ENCODE measurements at places on chromosomes 16 and 17.

GRCh38 chr17:77914385-77915254 is 43.9 kb upstream of the TNRC6C start:
- DNase-seq, result peak; percentile 17

GRCh38 chr17:30278032-30278431 is 13.7 kb downstream of the BLMH start:
- peak; percentile 17 for DNase-seq

- no peak for DNase-seq
Measured at GRCh38 chr16:12920739-12921138, 19.3 kb downstream of the SHISA9 start.

GRCh38 chr16:83806731-83807130 is 1.0 kb upstream of the HSBP1 start:
- no peak for DNase-seq

- DNase-seq, result no peak
Measured at GRCh38 chr17:56880571-56880970, 33.3 kb downstream of the TRIM25 start.

- DNase-seq, result no peak
Measured at GRCh38 chr16:89115216-89115861, 21.7 kb downstream of the ACSF3 start.

- DNase-seq, result no peak
Measured at GRCh38 chr16:8959921-8960787, 3.6 kb downstream of the USP7 start.

DNA sequence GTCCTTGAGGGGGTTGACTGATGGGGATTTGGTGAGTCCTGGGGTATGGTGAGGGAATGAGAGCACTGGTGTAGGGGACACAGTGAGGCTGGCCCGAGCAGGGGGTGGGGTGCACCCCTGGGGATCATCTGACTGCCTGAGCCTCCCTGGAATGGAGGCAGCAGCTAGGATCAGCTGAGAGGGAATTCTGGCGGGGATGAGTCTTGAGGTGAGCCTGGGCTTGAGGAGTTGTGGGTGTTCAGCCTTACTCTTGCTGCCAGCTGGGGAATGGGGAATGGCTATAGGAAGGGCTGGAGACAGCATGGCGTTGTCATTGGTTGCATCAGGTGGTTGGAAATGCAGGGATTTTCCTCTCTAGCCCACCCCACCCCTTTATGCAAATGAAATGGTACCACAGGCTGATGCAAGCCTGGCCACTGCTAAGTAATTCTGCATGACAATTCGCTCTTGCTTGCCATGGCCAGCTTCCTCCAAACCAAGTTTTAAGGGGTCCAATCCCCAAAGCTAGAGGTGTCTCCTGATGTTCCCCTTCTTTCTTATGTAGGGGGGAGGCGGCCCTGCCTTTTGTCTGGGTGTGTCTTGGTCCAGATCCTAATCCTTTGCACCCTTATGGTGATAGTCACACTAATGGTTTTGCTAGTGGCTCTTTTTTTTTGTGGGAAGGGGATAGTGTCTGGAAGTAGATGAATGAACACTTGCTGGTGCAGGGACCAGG is 7.5 kb downstream of the NFE2L1 start:
- peak; percentile 92 for DNase-seq

GRCh38 chr17:51035431-51035830 is 85.2 kb downstream of the SPAG9 start:
- peak; percentile 90 for DNase-seq

DNA sequence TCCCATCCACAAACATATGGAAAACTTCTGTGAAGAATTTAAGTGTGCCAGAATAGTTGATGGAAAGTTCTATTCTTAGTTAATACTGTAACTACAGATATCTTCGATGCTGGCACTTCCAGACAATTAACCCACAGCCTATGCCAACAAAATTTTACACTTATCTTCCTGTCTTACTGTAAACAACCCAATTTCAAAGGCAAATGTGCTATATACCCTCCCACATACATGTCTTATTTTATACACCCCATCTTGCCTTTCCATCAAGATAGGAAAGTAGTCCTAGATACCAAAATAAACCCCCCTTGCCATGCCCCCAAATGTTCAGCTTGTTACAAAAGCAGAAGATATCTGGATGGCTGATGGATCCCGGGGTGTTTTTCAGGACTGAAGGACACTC is 306.3 kb downstream of the SLC39A11 start:
- no peak for DNase-seq

- no peak for DNase-seq
Measured at GRCh38 chr17:6940186-6940649, 55.6 kb upstream of the ALOX12 start.

DNA sequence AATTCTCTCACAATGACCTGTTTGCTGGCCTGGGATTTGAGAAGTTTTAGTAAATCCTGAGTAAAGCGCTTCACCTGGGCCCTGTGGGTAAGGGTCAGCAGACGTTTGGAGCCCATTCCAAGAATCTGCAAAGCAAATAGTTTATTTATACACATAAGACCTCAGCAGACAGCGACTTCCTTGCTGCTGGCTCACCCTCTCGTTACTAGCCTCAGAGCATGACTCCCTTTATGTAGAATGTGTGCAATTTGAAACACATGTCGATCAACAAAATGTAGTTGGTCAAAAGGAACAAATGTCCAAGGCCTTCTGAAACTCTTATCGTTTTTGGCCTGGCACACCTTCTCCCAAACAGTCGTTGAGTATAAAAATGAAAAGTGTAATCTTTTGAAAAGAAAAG is 31.3 kb downstream of the MARF1 start:
- DNase-seq, result peak; percentile 11

GRCh38 chr17:7167832-7168231 is 11.3 kb downstream of the ASGR1 start:
- peak; percentile 19 for DNase-seq

DNA sequence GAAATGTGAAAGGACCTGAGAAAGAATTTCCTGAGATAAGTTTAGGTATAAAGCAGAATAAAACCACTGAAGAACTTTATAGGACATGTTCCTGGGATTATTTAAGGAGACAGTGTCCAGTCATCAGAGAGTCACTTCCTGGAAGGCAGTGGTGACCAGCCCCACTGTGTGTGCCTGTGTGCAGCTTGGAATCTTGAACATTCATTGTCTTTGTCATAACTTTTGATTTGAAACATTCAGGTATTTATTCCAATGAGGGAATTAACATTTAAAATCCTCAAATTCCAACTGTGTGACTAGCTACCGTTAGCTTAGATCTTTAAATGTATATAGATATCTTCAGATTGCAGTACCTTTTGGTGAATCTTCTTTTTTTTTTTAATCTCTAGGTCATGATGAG is 61.7 kb upstream of the MRC2 start:
- DNase-seq, result peak; percentile 93

DNA sequence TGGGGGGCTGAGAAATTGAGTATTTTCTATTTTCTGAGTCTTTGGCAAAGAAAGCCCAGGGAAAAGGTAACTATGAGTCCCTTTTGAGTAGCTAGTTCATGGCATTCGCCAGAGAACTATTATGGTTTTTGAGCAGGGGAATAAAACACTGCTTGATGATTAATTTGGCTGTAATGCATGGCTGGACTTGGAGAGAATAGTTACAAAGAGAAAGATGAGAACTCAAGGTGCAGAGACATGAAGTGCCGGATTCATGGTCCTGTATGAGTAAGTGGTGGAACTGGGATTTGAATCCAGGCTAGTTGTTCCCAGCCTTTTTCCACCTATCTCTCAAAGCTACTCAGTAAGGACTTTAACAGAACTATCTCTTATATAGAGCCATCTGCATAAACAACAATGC is 266.6 kb downstream of the CA10 start:
- DNase-seq, result no peak

GRCh38 chr17:66322764-66323163 is 20.4 kb downstream of the PRKCA start:
- no peak for DNase-seq

DNA sequence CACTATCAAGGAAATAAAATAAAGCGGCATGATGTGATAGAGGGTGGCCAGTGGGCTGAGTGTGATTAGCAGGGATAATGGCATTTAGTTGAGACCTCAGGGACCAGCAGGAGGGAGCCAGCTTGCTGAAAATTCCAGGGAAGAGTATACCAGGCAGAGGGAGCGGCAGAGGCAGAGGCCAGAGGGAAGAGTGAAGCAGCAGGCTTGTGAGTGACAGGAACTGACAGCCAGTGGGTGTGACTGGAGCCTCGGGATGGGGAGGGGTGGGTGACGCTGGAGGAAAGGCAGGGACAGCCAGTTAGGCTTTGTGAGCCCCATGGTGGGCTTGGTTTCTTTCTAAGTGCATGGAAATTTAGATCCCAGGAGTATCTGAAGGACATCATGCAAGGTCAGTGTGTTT is 209.7 kb upstream of the CACNG3 start:
- no peak for DNase-seq

DNA sequence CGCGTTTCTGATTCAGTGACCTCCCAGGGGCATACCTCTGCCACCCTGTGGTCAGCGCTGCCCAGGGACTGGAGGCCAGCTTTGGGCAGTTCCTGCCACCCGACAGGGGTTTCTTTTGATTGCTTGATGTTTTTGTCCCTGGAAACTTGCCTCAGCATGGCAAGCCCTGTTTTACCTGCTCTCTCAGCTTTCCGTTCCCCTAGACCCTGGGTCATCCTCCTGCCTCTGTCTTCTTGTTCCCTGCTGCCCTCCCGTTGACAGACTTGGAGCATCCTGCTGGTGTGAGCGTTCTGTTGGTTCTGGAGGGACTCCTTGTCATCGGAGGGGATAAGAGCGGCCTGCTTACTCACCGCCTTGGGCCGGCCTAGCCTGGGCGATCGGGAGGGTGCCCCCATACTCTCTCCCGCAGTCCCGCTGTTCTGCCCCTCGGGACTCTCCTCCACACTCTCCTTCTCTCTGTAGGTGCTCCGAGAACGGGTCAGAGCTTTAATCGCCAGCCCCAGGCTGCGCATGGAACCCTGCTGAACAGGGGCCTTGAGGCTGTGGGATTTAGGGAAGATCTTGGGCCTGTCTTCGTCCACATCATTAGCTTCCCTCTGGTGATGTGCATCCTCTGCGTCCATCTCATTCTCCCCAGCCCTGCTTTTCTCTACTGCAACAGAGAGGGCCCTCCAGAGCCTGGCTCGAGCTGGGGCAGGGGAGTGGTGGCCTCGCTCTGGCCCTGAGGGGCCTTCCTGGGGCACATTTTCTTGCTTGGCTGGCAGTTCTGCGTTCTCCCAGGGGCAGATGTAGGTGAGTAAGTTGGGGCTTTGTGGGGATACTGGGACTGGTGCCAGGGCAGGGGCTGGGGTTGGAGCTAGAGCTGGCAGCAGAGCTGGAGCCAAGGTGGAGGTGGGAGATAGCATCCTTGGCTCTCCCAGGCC is 13.7 kb downstream of the GPR179 start:
- no peak for DNase-seq

DNA sequence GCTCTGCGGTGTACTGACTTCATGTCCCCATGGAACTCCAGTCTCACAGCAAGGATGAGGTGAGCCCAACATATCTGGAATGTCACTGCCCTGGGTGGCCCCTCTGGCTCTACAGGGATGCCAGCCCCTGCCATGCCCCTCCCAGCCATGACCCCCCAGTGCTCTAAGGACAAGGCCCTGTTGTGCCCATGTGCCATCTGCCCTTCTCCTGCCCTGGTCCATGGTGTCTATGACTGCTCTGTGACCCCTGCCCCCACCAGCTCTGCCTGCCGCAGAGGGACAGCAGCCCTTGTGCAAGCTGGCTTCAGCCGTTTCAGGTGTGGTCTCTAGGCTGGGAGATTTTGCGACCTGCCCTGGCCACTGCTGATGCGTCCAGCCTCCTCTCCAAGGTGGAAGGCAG is 40.3 kb downstream of the TK2 start:
- DNase-seq, result no peak

- no peak for DNase-seq
Measured at GRCh38 chr17:78133971-78134898, 3.7 kb downstream of the TMC8 start.

- no peak for DNase-seq
Measured at GRCh38 chr17:45277992-45278391, 16.1 kb upstream of the SPATA32 start.

DNA sequence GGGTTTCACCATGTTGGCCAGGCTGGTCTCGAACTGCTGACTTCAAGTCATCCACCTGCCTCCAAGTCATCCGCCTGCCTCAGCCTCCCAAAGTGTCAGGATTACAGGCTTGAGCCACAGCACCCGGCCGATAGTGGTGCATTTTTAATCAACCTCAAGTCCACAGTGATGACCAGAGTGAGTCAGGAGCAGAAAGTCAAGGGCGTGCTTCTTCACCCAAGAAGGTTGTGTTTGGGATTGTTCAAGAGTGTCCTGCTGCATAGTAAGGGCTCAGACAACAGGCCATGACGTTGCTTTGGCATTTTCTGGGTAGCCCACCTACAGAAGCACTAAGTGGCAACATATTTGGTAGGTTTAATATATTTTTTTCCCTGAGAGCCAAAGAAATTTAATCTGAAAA is 108.3 kb upstream of the FAM20A start:
- no peak for DNase-seq

GRCh38 chr17:45319239-45319703 is 2.5 kb upstream of the MAP3K14 start:
- DNase-seq, result peak; percentile 76

- peak; percentile 42 for DNase-seq
Measured at GRCh38 chr17:27778183-27778582, 22.1 kb downstream of the NOS2 start.

- peak; percentile 49 for DNase-seq
Measured at GRCh38 chr17:31068291-31068690, 26.5 kb upstream of the NF1 start.

GRCh38 chr17:18185832-18186626 is 2.4 kb downstream of the ALKBH5 start:
- DNase-seq, result no peak

DNA sequence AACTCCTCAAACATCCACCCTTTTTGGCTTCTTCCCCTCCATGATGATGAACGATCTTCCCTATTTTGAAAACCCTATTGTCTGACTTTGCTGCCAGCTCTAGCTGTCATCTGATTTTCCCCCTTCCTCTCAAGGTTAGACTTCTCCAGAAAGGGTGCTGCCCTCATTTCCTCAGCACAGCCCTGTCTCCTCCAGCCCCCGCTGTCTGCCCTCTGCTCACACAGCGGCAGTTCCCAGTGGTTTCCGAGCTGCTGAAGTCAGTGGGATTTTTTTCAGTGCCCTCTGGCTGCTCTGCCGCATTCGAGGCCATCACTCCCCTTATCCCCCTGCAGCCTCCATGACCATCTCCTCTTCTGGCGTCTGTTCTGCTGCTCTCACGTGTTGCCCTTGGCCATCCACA is 26.6 kb upstream of the C17orf107 start:
- no peak for DNase-seq

GRCh38 chr17:60630352-60630751 is 30.4 kb downstream of the PPM1D start:
- no peak for DNase-seq

- no peak for DNase-seq
Measured at GRCh38 chr16:81143921-81144471, 47.8 kb upstream of the GCSH start.

DNA sequence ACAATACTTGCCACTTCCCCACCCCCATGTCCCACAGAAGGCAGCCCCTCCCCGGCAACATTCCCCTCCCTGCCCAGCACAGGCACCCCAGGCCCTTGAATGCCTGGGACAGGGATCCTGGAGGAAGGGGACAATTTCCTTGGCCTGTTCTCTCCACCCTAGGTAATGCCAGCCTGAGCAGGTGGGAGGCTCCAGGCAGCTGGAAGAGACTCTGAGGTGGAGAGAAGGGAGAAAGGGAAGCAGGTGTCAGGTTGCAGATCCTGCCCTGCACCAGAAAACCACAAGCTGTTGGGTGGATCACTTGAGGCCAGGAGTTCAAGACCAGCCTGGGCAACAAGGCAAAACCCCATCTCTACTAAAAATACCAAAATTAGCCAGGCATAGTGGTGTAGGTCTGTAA is 8.9 kb downstream of the MPP2 start:
- no peak for DNase-seq

GRCh38 chr16:379183-379960 is 2.4 kb downstream of the PGAP6 start:
- no peak for DNase-seq
